Non-pigmented ciliary epithelial cell (primary cell): ENCODE measurements at places on chromosomes 3 and 15.

DNA sequence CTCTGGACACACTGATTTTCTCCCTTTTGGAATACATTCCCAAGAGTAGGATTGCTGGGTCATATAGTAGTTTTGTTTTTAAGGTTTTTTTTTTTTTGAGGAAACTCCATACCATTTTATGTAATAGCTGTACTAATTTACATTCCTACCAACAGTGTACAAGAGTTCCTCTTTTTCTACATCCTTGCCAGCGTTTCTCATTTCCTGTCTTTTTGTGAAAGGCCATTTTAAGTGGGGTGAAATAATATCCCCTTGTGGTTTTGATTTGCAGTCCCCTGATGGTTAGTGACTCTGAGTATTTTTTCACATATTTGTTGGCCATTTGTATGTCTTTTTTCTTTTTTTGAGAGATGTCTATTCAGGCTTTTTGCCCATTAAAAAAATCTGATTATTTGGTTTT is 1205.5 kb downstream of the ROBO1 start:
- no peak for DNase-seq

GRCh38 chr15:39248204-39248603 is 332.7 kb upstream of the THBS1 start:
- no peak for DNase-seq

DNA sequence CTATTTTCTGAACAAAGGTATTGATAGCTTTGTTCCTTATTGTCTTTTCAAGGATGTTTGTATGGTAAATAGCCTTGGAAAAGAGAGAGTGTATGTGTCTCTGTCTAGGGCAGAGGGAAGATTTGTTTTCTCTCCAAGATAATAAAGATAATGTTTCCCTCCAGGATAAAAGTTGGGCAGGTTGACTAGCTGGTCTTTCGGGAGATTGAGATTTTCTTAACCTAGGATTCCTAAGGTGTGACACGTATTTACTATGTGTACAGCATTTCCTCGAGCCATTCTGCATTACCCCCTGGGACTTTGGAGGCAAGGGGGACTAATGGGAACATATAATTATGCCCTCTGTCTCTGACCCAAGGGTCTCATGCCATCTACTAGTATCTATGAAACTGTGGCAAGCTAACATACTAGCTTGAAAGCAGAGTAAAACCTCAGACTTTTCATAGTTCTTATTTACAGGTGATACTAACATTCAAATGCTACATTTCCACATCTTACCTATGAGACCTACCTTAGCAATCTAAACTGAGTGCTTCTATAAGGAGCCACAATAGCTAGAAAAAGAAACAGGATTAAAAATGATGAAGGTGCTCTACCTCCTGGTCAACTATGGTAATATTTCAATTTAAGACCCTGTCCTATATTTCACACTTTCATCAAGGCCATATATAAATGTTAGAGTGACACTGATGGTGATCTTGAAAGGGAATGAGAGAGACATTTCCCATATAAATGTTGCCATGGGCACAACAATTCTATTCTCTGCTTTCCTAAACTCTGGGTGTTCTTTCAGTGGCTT is 252.9 kb upstream of the CBLB start:
- no peak for DNase-seq

- DNase-seq: no peak
Measured at GRCh38 chr3:64411101-64411500, 185.8 kb upstream of the PRICKLE2 start.
